Stimulated activated CD4-positive, alpha-beta T cell treated with anti-CD3 and anti-CD28 coated beads, Interleukin-1b, Interleukin-23, amount 100 ng/mL, for 1 hour (primary cell): ENCODE measurements at places on chromosomes 11 and 22.

DNA sequence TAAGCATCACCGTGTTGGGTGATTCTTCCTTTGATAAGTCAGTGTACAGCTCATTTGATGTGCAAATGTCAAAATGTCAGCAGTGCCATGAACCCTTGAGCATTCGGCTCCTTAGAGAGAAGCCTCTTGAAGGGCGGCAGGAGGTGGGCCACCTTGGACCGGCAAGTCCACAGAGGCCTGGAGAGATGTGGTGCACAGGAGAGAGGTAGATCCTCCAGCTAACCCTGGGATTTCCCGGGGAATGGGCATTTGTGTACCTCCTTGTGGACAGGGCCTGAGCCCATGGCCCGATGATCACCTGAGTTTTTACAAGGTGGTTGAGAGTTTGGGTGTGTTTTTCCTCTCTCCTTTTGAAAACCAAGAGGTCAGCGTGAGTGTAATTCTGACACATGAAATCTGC is 133.2 kb upstream of the RCN1 start:
- no peak for DNase-seq

DNA sequence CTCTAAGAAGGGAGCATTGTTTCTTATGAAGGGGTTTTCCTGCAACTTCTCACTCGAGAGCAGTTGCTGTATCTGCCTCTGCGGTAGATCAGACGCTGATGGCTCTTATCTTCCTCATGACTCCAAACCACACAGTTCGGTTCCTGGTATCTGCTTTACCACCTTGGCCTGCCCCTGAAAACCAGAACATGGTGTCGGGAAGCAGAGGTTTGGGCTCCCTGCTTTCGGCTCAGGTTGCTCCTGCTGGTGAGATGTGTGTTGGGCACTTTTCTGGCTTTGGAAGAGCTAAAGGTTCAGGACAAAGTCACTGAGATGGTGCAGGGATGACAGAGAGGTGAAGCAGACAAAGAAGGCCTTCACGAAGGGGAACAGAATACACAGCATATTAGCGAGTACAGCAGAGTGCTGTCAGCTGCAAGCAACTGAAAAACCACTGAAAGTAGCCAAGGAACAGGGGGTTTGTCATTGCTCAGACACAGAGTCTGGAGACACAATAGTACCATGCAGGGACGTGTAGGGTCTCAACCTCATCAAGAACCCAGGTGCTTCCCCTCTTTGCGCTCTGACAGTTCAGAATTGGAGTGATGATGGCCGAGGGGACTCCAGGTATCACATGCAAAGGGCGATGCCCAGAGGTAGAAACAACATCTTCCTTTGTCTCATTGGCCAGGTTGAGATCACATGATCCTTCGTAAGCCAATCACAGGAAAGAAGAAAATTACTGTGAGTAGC is 11.9 kb upstream of the CSF2RB start:
- no peak for DNase-seq

DNA sequence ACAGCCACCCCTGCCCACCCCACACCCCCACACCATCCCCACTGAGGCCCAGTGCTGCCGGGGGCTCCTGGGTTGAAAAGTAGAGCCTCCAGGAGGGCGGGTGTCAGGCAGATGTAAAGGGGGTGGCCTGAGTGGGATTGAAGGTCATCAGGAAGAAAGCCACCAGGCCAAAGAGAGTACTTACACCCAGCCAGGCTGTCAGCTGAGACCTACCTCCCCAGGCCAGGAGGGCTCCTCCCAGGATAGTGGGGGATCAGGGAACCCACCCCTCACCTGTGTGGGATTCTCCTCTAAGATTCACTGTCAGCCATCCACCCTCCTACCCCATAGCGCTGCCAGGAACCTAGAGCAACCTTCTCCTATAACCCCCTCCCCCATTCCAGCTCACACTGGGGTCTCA is 17.2 kb upstream of the FCHSD2 start:
- no peak for DNase-seq

DNA sequence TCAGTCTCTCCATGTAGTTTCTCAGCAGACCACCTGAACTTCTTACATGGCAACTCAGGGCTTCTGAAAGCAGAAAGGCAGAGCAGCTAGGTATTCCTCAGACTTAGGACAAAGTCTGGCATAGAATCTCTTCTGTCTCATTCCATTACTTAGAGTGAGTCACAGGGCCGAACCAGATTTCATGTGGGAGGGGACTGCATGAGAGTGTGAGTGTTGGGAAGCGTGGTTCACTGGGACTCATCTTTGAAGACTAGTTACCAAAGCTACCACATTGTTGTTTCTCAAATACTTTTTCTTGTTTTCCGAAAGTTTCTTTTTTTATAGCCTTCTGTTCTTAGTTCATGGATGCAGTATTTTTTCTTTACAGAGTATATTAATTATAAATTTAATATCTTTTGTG is 36.1 kb upstream of the SCN3B start:
- DNase-seq: no peak

- no peak for DNase-seq
Measured at GRCh38 chr11:2319791-2320472, 18.1 kb downstream of the TSPAN32 start.

DNA sequence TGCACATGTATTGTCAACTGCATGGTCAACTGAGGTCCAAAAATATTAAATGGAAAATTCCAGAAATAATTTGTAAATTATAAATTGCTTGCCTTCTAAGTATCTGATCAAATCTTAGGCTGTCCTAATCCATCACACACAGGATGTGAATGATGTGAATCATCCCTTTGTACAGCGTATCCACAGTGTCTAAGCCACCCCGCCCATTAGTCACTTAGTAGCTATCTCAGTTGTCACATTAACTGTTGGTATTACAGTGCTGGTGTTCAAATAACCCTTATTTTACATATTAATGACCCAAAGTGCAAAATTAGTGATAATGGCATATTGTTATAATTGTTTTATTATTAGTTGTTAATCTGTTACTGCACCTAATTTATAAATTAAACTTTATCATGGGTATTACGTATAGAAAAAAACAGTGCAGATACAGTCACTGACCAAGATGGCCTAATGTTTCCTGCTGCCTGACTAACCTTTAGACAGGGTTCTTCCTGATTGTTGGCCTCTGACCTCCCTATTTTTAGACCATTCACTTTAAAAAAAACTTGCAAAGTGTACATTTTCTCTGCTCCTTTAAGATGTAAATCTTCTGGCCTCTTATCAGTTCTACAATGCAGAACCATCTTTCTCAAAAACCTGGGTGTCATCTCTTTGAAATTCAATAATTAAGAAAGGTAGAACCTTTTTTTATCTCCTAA is 2.9 kb upstream of the SVIP start:
- DNase-seq: no peak

- no peak for DNase-seq
Measured at GRCh38 chr11:100940111-100940510, 189.5 kb downstream of the PGR start.

DNA sequence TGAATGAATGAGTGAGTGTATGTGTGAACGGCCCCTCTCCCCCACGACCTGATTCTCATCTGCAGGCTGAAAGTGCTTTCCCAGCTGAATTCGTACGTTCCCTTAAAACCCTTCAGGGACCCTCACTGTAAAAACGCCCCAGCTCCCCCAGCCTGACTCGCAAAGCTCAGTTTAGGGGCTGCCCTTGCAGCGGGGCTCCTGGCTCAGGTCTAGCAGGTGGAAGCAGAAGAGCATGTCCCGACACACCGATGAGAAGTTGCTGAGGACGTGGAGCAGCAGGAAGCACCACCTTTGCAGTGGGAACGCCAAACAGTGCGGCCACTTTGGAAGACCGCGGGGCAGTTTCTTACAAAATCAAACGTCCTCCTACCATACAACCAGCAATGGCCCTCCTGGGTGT is 3.6 kb upstream of the MRPL23 start:
- DNase-seq: no peak

DNA sequence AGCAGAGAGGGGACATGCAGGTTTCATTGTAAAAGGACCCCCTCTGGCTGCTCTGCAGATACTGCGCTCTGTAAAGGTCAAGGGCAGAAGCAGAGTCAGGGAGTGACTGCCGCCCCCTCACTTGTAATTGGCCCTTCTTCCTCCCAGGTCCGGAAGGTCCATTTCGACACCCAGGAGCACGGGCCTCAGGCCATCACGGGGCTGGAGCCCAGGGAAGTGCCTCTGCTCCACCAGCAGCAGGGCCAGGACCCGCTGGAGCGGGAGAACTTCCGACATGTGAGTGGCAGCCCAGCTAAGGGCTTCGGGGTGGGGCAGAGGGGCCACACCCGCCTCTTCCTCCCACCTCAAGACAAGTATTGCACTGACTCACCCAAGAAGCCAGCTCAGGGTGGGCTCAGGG is 24.0 kb upstream of the LRRC10B start:
- DNase-seq: no peak

DNA sequence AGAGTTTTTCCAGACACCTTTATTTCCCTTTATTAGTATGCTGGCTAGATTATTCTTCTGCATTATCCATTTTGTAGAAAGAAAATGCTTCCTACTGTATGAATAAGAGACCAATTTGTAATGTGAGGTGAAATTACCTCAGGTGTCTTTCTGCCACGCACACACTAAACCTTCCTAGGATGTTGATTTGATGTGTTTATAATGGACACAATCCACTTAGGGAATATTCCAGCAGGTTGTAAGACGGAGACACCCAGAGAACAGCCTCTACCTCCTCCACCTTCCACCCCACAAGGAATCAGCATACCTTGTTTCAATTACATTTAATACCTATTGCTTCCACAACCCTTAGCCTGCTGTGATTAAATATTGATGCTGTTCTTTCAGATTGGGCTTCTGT is 379.1 kb upstream of the KIRREL3 start:
- DNase-seq: no peak

DNA sequence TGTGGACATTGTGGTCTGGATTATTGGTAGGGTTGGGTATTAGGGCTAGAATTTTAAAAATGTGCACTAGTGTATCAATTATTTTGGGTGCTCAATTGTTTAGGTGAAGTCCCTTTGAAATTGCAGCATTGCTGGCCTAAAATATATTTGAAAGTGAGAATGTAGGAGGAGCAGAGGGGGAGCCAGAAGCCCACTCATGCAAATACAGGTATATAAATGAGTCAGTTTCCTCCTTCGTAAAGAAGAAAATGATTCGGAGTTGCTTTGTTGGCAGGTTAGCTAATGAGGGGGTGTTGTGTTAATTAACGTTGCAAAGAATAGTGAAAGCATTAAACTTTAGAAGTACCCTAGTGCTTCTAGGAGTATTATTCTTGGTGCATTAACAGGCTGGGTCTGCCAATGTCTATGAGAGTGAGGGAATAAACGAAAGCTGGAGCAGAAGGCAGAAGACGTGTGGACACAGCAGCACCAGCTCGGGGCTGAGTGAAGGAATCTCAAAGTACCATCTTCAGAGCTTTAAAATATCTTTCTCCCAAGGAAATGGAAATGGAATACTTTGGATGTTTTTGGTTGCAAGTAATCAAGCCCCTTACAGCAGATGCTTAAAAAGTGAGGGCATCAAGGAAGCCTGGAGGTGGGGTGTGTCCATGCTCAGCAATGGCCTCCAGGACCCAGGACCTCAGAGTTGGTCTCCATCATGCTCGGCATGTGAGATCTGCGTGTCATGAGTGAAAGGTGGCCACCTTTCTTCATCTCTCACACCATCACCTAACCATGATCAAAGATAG is 522.9 kb downstream of the NTM start:
- DNase-seq: no peak

DNA sequence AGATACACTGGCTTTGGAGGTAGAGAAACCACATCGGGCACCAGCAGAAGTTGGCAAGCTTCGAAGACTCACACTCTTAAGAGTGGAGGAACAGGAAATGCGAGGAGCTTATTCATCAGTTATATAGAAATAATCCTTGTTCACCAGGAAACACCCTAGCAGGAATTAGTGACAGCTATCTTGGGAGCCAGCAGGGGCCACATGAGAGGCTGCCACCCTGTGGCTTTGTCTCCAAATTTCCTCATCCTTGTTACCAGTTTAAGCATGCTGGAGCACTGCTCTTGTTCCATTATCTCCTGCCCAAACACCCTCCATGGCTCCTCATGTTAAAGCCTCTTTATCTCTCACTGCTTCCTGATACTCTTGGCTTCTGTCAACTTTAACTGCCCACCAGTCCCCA is 131.0 kb downstream of the PLEKHA7 start:
- no peak for DNase-seq

DNA sequence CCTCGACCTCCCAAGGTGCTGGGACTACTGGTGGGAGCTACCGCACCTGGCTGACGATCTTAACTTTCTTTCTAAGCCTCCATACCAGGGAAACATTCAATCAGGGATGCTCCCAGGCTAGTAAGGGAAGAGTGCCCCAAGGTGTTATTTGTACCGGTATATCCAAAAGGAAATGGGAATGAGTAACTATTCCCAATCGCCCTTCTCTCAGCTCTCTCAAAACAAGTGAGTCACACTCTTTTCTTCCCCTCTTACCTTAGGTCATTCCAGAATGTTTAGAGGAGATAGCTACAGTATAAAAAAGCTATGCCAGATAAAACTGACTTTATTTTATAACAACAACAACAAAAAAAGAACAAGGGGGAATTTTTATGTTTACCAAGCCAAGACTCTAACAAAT is 13.7 kb downstream of the DCDC1 start:
- DNase-seq: no peak

DNA sequence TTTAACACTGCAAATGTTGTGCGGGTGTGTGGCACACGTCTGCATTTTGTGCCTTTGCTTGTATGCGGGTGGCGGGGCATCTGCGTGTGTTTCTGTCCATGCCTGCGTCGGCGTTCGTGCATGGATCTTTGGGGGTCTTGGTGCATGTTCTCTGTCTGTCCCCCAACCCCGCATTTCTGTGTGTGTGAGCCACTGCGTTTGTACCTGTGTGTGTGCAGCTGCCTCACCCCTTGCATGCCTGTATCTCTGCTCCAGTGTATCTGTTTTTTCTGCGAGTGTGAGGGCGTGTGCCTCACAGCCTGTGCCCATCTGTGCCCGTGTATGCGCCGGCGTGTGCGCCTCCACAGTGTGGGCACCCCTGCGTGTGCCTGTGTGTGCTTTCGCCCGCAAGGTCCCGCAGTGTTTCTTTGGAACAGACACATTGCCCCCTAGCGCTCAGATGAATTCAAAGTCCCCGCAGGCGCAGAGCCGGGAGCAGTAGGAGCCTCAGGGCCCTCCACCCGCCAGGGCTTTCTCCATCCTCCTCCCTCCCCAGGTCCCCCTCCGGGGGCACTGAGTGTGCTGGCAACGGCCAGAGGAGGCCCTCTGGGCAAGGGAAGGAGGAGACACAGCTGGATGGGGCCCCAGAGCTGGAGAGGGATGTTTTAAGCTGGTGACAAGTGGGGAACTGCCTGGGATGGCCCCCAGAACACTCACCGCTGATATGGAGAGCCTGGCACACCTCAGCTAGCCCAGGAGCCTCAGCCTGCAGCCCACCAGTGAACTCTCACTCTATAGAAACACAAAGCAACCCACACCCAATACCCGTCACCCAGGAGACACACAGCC is 3.1 kb upstream of the MN1 start:
- no peak for DNase-seq
